T-helper 1 cell (primary cell): ENCODE measurements at places on chromosomes 4 and X.

DNA sequence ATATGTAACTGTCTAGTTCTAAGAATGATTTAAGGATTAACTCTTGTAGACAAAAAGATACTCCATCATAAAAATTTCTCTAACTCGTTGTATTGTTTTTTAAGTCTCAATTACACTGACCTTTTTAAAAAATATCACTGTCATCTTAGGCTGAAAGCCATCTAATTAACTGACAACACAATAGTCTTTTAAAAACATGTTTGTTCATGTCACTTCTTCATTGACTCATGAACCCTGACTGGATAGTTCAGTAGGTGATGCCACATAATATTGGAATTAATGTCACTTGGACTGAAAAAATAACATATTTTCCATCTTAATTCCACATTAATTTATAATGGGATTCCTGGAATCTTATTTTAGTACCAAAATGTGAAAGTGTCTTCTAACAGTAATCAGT lies 179.3 kb downstream of the ADGRL3 start:
- no peak for DNase-seq

DNA sequence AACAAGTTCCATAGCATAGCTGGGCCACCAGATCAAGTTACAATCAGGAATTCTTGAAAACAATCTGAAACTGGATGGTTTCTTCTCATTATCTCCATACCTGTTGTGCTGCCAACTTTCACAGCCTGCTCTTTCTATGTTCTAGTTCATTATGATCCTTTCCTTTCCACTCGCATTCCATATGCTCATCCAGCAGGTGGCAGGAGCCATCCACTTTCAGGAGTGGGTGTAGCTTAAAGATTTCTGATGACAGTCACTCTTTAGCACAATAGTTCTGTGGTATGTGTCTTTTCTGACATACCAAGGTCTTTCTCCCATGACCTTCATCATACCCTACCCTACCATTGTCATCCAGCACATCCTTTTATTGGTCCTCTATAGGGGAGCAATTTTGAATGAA lies 46.4 kb downstream of the PAGE2 start:
- DNase-seq = peak; percentile 15

DNA sequence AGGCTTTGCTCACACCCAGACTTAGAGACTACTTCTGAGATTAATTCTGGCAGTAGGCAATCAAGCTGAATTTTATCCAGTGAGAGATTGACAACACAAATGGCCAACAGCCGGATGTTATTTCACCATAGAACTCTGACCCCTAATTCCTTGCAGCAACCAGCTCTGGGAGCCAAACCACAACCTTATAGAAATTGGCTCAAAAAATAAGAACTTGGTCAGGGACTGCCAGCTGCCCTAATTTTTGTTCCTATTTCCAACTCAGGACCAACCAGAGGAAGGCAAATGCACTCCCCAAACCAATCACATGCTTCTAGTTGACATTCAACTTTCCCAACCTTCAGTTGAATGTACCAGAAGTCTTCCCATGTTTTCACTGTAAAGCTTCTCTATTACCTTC lies 269.7 kb downstream of the HS3ST1 start:
- no peak for DNase-seq

- DNase-seq = no peak
Measured at GRCh38 chrX:104745152-104745551, 179.2 kb downstream of the IL1RAPL2 start.

DNA sequence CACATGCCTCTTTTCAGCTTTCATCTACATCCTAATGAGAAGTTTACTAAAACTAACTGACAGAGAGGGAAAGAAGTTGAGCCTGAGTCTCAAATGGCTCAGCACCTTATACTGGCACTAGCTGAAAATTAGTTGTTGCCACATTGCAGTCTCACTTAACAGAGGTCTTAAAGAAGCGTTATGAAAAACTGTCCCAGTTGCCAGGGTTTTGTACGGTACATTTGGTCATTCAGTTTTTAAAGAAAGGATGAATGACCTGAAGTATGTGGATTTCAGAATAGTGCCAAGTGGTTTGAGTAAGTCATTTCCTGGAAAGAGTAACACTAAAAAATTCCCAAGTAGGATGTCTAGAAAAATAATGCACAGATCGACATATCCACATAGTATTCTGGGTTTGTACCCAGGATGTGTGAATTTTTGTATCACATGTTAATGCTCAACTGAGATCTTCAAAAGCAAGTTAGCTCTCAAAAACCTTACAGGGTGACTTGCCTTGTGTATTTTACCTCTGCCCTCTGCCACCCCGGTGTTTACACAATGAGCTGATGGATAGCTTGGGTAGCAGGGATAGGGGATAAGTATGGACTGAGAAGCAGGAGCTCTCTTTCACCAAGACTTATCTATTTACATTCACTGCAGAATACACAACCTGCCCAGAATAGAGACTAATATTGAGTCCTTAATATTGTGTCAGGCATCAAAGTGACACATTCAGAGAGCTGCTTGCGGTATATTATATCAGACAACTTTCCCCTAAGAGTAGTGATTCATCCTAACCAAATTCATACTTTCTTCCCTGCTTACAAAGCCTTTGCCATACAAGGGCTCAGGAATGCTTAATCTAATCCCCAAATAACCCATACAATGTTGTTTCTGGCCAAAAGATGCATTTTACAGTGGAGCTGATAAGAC lies 1075.7 kb upstream of the PABPC4L start:
- no peak for DNase-seq

GRCh38 chr4:176357359-176358082 lies 37.8 kb downstream of the SPCS3 start:
- DNase-seq = no peak

DNA sequence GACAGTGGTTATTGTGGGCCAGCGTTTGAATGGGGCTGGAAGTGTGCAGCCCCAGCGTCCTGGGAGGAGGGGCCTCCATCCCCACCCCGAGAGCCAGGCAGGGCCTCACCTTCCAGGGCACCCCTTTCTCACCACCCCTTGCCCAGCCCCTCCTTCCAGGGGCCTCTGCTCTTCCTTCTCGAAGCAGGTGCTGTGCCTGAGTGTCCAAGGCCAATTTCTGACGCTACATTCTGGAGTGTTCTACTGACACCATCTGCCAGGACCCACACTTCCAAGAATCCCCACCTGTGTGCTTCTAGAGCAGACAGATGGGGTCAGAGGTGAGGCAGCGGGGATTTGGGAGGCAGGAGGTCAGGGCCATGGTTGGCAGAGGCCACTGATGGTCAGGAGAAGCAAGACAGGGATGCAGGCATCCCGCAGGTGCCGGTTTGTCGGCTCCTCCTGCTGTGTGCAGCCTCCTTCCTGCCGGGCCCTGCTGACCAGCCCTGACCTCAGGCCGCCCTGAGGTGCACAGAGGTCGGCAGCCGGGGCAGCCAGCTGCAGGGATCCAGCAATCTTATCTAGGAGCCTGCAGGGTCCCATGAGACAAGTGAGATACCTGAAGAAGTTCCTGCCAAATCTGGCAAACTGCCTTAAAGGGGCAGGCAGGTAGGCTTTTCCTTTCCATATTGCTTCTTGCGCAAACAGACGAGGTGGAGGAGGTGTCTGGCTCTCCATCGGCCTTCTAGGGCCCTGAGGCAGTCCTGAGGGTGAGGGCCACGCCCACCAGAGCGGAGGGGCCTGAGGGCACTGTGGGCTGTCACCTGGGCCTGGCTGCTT lies 18.8 kb downstream of the MSANTD1 start:
- no peak for DNase-seq

DNA sequence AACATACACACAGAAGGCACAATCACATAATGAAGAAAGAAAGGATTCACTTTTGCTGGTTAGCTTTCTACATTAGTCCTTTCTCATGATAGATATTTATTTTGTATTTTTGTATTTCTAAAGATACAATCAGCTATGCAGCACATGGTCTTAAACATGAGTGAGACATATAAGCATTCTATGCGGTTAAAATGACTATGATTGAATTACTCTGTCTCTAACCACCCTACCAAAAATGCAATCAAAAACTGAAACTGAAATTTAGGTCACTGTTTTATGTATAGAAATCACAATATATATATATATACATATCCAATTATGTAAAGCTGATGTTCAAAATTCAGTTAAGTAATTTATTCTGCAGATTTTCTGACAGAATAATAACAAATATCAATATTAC lies 21.9 kb downstream of the CXXC4 start:
- DNase-seq = no peak

DNA sequence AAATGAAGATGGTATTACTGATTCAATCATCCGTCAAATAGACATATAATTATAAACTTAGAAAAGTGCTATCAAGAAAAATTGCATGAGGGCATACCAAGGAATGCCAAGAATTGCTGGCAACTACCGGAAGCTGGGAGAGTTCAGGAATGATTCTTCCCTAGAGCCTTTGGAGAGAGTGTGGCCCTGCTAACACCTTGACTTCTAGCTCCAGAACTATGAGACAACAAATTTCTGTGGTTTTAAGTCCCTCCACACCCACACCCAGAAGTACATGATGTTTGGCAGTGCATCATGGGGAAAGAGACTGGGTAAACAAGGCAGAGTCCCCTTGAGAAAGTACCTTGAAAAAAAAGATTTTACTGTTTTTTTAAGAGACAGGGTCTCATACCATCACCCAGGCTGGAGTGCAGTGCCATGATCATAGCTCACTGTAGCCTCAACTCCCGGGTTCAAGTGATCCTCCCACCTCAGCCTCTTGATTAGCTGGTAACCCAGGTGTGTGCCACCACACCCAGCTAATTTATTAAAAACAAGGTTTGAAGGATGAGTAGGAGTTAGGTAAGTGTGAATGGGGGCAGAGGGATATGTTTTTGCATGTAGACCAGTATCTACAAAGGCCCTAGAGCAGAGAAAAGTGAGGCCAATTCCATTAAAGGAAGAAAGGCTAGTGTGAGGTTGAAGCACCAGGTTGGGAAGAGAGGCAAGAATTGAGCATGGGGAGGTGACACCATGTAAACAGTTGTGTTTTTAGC lies 53.1 kb downstream of the GSX2 start:
- no peak for DNase-seq

GRCh38 chrX:135985157-135985972 lies at the start of gene SLC9A6:
TSS of gene SLC9A6 (plus strand) at chrX:135985435. CDS start at chrX:135985659, 224 bp downstream.
- peak; percentile 52 for DNase-seq

DNA sequence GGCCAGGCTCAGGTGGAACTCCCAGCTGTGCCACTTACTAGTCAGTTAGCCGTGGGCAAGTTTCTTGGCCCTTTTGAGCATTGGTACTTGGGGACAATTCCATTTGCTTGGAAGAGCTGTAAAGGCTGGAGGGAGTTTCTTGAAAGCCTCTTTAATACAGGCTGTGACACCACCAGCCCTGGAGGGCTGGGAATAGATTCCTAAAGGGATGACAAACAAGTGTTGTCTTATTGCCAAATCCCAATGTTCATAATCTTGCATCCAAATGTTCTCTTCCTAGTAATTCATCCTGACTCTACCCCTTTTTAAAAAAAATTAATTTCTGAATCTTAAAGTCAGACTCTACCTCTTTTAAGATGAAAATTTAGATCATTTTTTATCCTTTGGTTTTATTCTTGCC lies 14.6 kb upstream of the MED28 start:
- no peak for DNase-seq
